ENCODE measurements at places on chromosomes 13 and 19.

DNA sequence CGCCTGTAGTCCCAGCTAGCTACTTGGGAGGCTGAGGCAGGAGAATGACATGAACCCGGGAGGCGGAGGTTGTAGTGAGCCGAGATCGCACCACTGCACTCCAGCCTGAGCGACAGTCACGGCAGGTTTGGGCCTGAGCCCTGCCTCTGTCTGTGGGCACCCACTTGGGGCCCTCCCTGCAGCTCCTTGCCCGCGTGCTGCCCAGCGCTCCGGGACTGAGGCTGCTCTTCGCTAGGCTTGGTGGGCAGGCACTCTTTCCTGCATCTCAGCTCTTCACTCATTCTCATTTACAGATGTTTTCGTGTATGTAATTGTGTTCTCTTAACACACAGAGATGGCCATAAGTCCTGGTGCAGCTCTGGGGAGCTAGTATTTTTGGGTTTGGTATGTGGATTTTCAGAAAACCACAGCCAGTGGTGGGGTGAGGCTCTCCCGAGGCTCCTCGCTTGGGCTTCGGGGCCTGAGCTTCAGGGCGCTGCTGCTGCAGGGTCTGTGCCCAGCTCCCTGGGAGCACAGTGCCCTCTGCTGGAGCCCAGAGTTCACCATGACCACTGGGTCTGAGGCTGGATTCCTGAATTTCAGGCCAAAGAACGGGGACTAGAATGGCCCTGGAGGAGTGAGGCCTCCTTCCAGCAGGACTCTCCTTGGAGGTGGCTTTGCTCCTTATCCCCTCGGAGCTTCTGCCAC lies 15.2 kb downstream of the UPF1 start:
- DNase-seq = peak; percentile 62

- peak; percentile 97 for DNase-seq
Observed at GRCh38 chr19:3548606-3549005, 8.8 kb downstream of the MFSD12 start.

- DNase-seq = no peak
Observed at GRCh38 chr13:77660841-77661250, 36.6 kb upstream of the SLAIN1 start.

GRCh38 chr19:1169921-1170885 lies 3.9 kb downstream of the SBNO2 start:
- no peak for DNase-seq

GRCh38 chr19:55258476-55258827 lies 365 bp downstream of the PPP6R1 start:
- DNase-seq = no peak

DNA sequence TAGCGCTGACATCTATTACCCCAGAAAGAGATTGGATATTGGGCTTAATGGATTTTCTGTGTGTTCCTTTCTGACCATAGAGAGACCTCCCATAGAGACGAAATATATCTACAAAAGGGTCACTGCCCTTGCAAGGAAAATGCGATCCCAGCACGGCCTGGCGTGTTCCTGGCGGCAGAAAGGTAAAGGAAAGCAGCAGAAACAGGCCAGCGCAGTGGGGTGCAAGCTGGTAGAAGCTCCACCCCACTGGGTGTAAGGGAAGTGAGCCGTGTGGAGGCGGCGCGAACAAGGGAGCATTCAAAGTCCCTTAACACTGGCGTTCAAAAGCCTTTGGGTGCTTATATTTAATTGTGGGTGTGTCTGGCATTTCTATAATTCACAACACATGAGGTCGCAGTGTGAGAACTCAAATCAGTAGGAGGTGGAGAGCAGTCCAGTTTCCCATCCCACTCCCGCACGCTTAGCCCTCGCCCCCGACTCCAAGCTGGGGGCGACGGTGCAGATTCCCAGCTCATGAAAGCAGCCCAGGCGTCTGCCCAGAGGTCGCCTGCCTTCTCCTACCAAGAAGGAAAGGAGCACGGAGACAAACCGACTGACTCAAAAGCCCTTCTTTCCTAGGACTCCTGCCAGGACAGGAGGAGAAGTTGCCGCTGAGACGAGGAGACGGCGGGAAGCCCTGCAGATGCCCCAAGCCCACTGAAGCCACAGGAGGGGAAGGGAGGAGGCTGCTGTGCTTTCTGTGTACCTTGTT lies 478.4 kb downstream of the FOXO1 start:
- no peak for DNase-seq
